ENCODE measurements at places on chromosomes 7 and 10.

- no peaks in the 10 kb centered on the region for H3K36me3 ChIP-seq
- DNase-seq = no peak
- no peak overlapping the region for H3K4me3 ChIP-seq
- H3K27ac ChIP-seq = no peak overlapping the region
These were observed 38.6 kb upstream of the WASL start for GRCh38 chr7:123787220-123788007.

DNA sequence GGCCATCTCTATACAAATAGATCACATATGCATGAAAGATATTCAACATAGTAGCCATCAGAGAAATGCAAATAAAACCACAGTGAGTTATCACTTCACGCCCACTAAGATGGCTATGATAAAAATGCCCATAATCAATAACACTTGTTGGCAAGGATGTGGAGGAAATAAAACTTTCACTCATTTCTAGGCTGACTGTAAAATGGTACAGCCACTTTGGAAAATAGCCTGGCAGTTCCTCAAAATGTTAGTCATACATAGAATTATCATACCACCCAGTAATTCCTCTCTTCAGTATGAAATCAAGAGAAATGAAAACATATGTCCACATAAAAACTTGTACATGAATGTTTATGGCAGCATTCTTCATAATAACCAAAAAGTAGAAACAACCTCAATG lies 324.9 kb downstream of the LRRTM3 start:
- DNase-seq = no peak
- no peaks in the 10 kb centered on the region for H3K36me3 ChIP-seq
- no peak overlapping the region for H3K4me3 ChIP-seq
- no peak overlapping the region for H3K27ac ChIP-seq

DNA sequence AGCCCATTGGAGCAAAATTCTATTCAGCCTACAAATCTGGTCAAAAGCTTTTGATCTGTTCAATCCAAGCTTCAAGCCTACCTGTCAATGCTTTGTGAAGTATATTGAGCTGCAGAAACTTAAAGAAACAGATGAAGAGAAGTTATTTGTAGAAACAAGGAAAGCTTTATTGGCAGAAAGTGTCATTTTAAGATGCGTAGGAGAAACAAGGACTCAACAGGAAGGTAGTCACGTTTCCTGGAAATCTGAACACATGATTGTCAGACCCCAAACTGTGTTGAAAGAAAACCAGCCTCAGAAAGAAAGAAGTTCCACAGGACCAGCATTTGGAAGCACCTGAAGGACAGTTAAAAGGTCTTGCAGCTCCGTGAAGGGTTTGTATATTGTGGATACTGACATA lies 34.8 kb upstream of the PURB start:
- H3K36me3 ChIP-seq = no peaks in the 10 kb centered on the region
- H3K27ac ChIP-seq = no peak overlapping the region
- no peak for DNase-seq
- H3K4me1 ChIP-seq = peaks cover 12% of the 10 kb centered on the region

- DNase-seq = no peak
- no peak overlapping the region for H3K4me3 ChIP-seq
- H3K36me3 ChIP-seq = no peaks in the 10 kb centered on the region
- no peaks in the 10 kb centered on the region for H3K4me1 ChIP-seq
These were observed 33.6 kb downstream of the THNSL1 start for GRCh38 chr10:25049966-25050365.

DNA sequence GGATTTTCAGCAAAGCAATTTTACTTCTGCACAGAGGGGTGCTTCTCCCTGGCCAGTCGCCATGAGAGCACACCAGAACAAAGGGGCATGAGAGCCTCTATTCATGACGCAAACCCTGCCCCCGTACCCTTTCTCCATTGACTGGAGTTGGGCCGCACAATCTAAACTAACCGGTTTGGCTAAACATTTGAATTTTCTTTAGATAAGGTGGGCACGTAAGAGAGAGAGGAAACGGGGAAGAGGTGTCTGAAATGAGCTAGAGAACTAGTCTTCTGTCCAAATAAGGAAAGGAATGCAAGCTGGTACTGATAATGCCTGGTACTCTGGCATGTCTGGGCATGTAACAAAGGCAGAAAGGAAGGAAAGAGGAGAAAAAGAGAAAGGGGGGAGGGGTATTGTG lies 13.2 kb upstream of the SCIN start:
- no peak for DNase-seq
- H3K27ac ChIP-seq = no peak overlapping the region
- peaks cover 2% of the 10 kb centered on the region for H3K27me3 ChIP-seq
- no peaks in the 10 kb centered on the region for H3K4me1 ChIP-seq

GRCh38 chr7:26399736-26400135 lies 108.1 kb downstream of the SNX10 start:
- H3K27ac ChIP-seq = no peak overlapping the region
- H3K4me1 ChIP-seq = peaks cover 5% of the 10 kb centered on the region
- peaks cover 37% of the 10 kb centered on the region for H3K27me3 ChIP-seq
- no peaks in the 10 kb centered on the region for H3K36me3 ChIP-seq
- H3K4me3 ChIP-seq = peak overlapping the region; percentile 92

GRCh38 chr10:90227217-90227656 lies 525.8 kb downstream of the KIF20B start:
- peaks cover 26% of the 10 kb centered on the region for H3K27me3 ChIP-seq
- no peak overlapping the region for H3K27ac ChIP-seq

DNA sequence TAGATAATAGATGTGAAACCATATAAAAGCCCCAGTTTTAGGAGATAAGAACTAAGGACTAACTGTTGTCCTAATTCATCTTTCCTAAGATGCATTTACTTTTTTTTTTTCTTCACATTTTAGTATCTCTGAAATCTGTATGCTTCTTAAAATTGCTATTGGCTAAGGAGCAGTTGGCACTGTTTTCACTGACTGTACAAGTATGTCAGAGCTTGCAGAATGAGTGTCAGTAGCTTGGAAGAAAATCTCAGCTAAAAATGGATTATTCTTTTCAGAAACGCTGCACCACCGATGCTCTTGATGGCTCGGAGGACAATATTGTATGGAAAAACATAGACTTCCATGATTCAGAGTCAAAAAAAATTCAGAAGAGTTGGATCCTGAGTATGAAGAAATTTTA lies 91.1 kb upstream of the DNAJB12 start:
- peaks cover 10% of the 10 kb centered on the region for H3K36me3 ChIP-seq
- no peak for DNase-seq
- no peaks in the 10 kb centered on the region for H3K4me1 ChIP-seq
- no peak overlapping the region for H3K27ac ChIP-seq
- H3K27me3 ChIP-seq = no peaks in the 10 kb centered on the region

DNA sequence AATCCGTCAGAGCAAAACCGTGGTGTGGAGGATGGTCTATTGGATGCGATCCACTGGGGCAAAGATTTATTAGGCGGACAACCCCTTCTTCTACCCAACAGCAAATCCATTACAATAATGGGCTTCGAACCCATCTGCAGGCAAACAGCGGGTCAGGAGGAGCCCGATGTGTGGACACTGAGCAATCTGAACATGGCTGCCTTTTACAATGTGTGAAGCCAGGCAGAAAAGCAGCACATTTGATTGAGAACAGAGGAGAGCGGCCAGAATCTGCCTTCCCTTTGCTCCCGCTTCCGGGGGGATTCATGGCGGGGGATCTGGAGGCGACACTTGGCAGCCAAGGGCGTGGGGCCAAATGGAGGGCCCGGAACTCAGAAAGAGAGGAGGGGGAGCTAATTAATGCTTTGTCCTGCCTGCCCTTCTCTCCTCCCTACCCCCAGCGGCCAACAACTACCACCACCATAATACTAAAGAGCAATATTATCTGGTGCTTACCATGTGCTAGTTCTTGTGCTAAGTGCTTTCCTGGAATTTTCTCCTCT lies 133.0 kb downstream of the EMX2 start:
- no peak overlapping the region for H3K27ac ChIP-seq
- H3K4me3 ChIP-seq = no peak overlapping the region
- H3K36me3 ChIP-seq = no peaks in the 10 kb centered on the region
- no peak for DNase-seq
- H3K27me3 ChIP-seq = peaks cover 9% of the 10 kb centered on the region
- H3K4me1 ChIP-seq = no peaks in the 10 kb centered on the region

DNA sequence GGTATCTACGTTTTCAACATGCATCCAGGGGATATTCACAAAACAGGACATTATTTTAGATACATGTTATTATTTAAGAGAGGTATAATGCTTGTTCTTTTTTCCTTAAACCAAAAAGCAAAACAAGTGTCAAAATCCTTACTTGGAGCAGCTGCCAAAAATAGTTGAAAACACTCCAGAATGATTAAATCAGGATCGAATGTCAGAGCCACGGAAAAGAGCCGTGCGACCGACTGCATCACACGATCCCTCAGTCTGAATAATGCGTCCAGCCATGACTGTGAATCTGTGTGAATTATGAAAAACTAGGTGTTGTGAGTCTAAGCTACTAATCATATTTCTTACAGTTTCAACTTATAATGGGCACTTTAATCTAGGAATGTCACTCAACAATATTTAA lies 126.0 kb downstream of the PARD3 start:
- H3K27ac ChIP-seq = no peak overlapping the region
- peaks cover 2% of the 10 kb centered on the region for H3K27me3 ChIP-seq
- H3K36me3 ChIP-seq = no peaks in the 10 kb centered on the region

GRCh38 chr7:11875635-11876034 lies 43.6 kb upstream of the THSD7A start:
- no peak overlapping the region for H3K27ac ChIP-seq
- no peak for DNase-seq
- no peak overlapping the region for H3K4me3 ChIP-seq
- no peaks in the 10 kb centered on the region for H3K4me1 ChIP-seq

DNA sequence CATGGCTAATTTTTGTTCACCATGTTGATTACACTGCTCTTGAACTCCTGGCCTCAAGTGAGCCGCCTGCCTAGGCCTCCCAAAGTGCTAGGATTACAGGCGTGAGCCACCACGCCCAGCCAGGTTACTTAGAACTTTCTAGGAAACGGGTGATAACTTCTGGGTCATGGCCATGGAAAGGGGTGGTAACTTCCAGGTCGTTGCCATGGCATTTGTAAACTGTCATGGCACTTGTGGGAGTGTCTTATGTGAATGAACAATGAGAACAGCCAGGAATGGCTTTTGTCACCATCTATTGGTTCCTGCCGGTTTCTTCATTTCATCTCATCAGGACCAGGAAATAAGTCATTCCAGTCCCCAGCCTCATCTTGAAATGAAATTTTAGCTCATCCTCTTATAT lies 120.9 kb downstream of the SLC16A9 start:
- no peak for DNase-seq
- no peak overlapping the region for H3K4me3 ChIP-seq
- H3K27ac ChIP-seq = no peak overlapping the region
- no peaks in the 10 kb centered on the region for H3K27me3 ChIP-seq
- H3K4me1 ChIP-seq = no peaks in the 10 kb centered on the region
- no peaks in the 10 kb centered on the region for H3K36me3 ChIP-seq

DNA sequence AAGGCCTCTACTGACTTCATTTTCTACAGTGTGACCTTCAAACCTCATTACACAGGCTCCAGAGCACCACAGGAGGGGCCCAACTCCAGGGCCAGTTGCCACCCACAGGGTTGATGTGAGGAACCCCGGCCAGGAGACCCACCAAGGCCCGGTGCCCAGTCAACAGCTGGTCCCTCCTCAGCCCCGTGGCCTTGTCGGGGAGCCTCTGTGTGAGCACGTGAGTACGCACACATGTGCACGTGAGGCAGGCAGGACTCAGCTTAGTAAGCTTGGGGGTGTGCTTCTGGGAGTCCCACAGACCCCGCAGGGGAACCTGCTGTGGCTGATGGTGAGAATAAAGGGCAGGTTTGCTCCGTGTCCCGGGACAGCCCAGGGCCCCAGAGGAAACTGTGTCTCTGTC lies 104.5 kb downstream of the VIPR2 start:
- no peak overlapping the region for H3K27ac ChIP-seq
- H3K27me3 ChIP-seq = peaks cover 4% of the 10 kb centered on the region
- H3K4me3 ChIP-seq = no peak overlapping the region
- H3K36me3 ChIP-seq = no peaks in the 10 kb centered on the region

GRCh38 chr7:20288036-20288435 lies 42.7 kb upstream of the ITGB8 start:
- H3K36me3 ChIP-seq = no peaks in the 10 kb centered on the region
- H3K27me3 ChIP-seq = no peaks in the 10 kb centered on the region

DNA sequence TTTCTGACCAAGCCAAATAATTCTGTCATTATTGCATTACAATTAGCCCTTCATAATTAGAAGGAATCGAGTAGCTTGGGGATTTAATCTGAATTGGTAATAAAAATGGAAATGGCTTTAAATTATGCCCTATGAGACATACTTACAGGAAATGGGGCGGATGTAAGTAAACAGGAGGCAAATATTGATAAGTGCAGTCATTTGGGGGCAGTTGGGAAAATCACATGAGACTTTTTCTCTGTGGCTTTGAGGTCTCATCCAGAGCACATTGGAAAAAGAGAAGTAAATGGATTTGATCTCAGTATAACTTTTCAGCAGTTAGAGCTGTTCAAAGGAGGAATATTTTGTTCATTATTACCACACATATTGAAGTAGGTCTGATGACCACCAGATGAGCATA lies 307.8 kb upstream of the POM121L12 start:
- H3K4me3 ChIP-seq = no peak overlapping the region
- H3K27me3 ChIP-seq = no peaks in the 10 kb centered on the region
- DNase-seq = no peak
- no peak overlapping the region for H3K27ac ChIP-seq
- no peaks in the 10 kb centered on the region for H3K4me1 ChIP-seq

- H3K36me3 ChIP-seq = no peaks in the 10 kb centered on the region
- no peak for DNase-seq
- H3K27me3 ChIP-seq = no peaks in the 10 kb centered on the region
- no peak overlapping the region for H3K4me3 ChIP-seq
- H3K27ac ChIP-seq = no peak overlapping the region
- H3K4me1 ChIP-seq = no peaks in the 10 kb centered on the region
These were observed 39.9 kb downstream of the CABCOCO1 start for GRCh38 chr10:61702584-61702983.

- DNase-seq = no peak
- H3K36me3 ChIP-seq = no peaks in the 10 kb centered on the region
- H3K27ac ChIP-seq = no peak overlapping the region
- no peaks in the 10 kb centered on the region for H3K27me3 ChIP-seq
- H3K4me1 ChIP-seq = no peaks in the 10 kb centered on the region
- no peak overlapping the region for H3K4me3 ChIP-seq
These were observed 361.1 kb upstream of the SHH start for GRCh38 chr7:156173346-156173745.

GRCh38 chr7:43364391-43364790 lies 218.5 kb upstream of the STK17A start:
- H3K4me1 ChIP-seq = no peaks in the 10 kb centered on the region
- no peak overlapping the region for H3K4me3 ChIP-seq
- peaks cover 5% of the 10 kb centered on the region for H3K27me3 ChIP-seq
- no peaks in the 10 kb centered on the region for H3K36me3 ChIP-seq
- no peak for DNase-seq

DNA sequence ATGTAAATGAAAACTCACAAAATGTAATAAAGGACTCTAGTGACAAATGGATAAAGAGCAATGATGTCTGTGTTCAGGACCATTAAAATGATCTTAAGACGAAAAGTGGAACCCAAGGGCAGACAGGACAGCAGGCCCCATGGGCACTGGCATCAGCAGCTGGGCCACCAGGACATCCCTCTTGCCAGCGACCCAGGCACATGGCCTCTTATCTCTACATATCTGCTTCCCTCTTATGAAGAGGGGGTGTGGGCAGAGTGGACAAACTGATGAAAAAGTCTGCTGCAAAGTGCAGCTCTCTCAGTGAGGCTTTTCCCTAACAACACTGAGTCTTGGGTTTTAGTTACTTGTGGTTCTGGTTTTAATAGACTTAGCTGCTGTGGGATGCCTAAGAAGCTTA lies 44.8 kb upstream of the ANKRD1 start:
- no peak overlapping the region for H3K4me3 ChIP-seq
- no peak for DNase-seq
- no peaks in the 10 kb centered on the region for H3K4me1 ChIP-seq
- H3K36me3 ChIP-seq = no peaks in the 10 kb centered on the region

All from activated naive CD4-positive, alpha-beta T cell treated with anti-CD3 and anti-CD28 coated beads for 36 hours (primary cell).